ENCODE measurements at places on chromosomes 7 and 10.

DNA sequence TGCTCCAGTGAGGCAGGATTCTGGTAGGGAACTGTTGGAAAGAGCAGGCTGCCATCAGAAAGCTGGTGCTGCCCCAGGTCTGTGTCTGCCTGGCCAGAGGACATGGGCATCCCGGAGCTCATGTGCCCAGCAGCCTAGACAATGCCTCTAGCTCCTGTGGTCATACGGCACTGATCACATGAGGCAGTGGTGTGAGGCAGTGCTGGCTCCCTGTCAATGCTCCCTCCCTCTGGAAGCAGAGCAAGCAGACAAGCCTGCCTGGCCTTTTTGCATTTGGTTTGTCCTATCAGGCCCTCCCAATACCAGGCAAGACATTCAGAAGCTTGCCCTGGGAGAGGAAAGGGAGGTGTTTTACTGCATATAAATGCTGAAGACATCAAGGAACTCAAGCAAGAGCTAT is 19.5 kb upstream of the MMP21 start:
- DNase-seq: no peak

DNA sequence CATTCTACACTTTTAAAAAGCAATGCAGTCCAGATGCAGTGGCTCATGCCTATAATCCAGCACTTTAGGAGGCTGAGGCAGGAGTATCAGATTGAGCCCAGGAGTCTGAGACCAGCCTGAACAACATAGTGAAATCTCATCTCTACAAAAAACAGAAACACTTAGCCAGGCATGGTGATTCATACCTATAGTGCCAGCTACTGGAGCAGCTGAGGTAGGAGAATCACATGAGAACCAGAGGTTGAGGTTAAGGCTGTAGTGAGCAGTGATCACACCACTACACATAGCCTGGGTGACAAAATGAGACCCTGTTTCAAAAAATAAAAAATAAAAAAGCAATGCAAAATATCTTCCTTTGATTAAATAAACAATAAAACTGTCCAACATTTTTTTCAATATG is 205.2 kb downstream of the GRM8 start:
- no peak for DNase-seq

- no peak for DNase-seq
Observed at GRCh38 chr7:47605816-47606575, 24.1 kb upstream of the TNS3 start.

DNA sequence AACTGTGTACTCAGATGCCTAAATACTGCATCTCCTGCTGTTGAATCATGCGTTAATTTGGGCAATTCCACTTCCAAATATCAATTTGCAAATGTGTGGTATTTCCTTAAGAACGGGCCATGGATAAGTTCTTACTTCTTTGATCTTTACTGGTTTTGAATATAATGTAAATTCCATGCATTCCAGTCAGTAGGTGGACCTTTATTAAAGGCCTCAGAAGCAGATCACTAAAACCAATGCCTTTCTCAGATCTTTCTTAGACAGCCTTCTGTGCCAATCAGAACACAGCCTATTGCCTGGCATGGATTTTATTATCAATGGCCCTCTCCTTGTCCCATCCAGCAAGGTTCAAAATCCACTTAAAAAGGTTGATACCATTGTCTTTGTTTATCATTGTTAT is 21.5 kb upstream of the POM121L12 start:
- no peak for DNase-seq

- no peak for DNase-seq
Observed at GRCh38 chr7:92253251-92253650, 7.5 kb downstream of the ANKIB1 start.

- no peak for DNase-seq
Observed at GRCh38 chr7:36487756-36488336, 98.2 kb downstream of the ANLN start.

DNA sequence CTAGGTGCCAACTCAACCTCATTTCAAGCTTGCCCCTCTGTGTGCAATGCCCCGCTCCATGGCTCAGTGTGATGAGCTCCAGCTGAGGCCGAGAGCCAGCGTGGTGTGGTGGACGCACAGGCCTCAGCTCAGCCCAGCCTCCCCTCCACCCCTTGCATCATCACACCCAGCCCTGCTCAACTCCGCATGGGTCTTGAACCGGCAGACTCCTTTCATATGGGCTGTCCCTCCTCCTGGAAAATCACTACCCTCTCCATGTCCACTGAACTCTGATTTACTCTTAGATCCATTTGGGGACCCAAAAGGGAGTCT is 16.6 kb upstream of the SLC18A3 start:
- no peak for DNase-seq

DNA sequence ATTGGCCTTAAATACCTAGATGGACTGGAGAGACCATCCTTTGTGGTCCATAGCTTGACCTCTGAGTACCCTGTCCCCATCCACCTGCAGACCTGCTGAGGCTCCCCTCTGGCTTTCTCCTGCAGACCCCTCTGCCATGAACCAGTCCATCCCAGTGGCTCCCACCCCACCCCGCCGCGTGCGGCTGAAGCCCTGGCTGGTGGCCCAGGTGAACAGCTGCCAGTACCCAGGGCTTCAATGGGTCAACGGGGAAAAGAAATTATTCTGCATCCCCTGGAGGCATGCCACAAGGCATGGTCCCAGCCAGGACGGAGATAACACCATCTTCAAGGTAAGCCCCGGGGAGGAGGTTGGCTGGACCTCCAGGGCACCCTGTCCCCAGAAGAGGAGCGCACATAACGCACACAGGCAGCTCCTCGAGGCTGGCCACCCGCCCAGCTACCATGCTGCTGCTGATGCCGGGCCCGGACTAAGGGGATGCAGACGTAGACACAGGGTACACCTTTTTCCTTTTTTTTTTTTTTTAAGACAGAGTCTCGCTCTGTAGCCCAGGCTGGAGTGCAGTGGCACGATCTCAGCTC is 4.3 kb downstream of the IRF5 start:
- DNase-seq: no peak

DNA sequence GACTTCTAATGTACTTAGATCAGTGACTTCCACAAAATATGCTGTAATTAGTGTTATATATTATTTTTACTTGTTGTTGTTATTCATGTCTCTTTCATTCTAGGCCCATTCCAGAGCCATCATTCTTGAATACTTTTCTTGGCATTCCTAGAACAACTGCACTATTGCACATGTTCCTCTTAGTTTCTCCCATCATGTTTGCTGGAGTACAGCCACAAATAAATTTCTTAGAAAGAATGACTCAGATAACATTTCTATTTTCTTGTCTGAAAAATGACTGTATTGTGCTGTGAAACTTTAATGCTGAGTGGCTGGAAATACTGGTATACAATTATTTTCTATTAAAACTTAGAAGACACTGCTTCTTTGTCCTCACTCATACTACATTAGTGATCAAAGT is 651.0 kb upstream of the STEAP1 start:
- DNase-seq: no peak

DNA sequence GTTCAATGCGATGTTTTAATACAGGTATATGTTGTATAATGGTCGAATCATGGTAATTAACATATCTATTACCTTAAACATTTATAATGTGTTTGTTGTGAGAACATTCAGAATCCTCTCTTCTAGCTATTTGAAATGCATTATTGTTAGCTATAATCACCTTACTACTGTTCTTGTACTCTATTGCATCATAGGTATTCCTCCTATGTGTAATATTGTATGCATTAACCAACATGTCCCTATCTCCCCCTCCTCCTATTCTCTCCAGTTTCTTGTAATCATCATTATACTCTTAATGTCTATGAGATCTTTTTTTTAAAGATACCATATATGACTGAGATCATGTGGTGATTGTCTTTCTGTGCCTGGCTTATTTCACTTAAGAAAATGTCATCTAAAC is 235.2 kb downstream of the ATRNL1 start:
- DNase-seq: no peak

- no peak for DNase-seq
Observed at GRCh38 chr10:44696496-44696895, 214.6 kb upstream of the TMEM72 start.

- no peak for DNase-seq
Observed at GRCh38 chr10:91164520-91165065, 55.9 kb upstream of the PCGF5 start.

Data from stimulated activated CD4-positive, alpha-beta T cell treated with anti-CD3 and anti-CD28 coated beads, Interleukin-12 subunit alpha, Interleukin-12 subunit beta, amount 100 ng/mL, for 48 hours (primary cell).